ENCODE measurements at places on chromosomes 16 and 17.

DNA sequence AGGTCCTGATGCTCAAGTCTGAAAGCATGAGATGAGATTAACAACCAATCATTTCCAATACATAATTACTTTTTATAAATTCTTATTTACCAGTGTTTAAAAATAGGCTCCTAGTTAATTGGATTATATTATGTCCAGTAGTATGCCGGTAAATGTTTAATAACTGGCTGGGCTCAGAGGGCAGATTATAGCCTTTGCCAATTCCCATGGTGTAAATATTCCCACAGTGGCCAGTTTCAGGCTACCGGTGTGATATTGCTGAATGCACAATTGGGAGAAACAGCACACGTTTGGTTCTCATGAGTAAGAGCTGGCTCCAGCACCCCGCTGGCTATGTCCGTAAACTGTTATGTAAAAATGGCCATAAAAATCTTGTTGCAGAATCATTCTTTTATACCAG is 167.6 kb downstream of the MRTFB start:
- DNase-seq: no peak

DNA sequence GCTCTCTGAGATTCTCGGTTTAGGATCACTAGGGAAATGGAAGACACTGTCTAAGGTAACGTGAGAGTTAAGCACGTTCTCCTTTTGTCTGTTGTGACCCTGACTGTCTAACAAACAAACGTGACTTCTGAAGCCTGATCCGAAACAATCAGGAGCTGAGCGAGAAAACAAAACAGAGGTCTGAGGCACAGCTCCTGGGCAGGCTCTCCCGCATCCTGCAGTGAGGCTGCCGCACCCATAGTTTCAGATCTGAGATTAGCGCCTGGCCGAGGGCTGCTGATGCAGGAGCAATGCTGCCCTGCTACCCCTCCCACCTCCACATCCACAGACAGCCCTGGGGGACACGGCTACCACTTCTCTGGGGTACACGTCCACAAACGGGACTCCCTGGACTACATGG is 46.7 kb downstream of the RNF157 start:
- DNase-seq: no peak

GRCh38 chr16:58124601-58124915 is 4.6 kb downstream of the CFAP20 start:
- DNase-seq: no peak

GRCh38 chr16:46638947-46639925 is 18.1 kb upstream of the SHCBP1 start:
- DNase-seq: no peak

DNA sequence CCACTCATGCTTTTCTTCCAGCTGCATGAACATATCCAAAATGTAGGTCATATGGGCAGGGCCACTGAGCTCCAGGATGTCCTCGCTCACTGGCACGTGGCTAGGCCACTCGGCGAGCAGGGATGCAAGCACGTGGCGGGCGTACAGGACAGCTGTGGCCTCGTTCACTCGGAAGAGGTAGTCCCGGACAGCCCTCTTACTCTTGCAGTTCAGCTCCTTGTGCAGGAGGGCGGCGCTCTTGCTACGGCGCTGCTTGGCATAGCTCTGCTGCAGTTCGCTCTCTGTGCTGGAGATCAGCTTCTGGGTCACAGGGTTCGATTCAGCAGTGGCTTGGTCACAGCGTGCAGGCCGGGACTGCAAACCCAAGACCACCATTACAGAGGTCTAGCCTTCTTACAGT is 53.1 kb upstream of the ATP2A3 start:
- DNase-seq: no peak
